ENCODE measurements at places on chromosomes 12 and 14. TPM values are rescaled to one million over a fixed set of nuclear protein-coding genes. Genes with fewer than 3 reads are reported as not detected.

LGR5 gene
- total RNA-seq, result under 0.01 TPM

CBLN3 gene
- total RNA-seq, result 3.2 TPM

PPP1CC gene
- total RNA-seq, result 139 TPM

LALBA gene
- total RNA-seq, result not detected

GRCh38 chr12:115817389-115817788 lies 460.1 kb downstream of the MED13L start:
- no peak for DNase-seq
- H3K27ac ChIP-seq, result no peak overlapping the region
- H3K27me3 ChIP-seq, result no peaks in the 10 kb centered on the region
- H3K4me1 ChIP-seq, result no peaks in the 10 kb centered on the region

DNA sequence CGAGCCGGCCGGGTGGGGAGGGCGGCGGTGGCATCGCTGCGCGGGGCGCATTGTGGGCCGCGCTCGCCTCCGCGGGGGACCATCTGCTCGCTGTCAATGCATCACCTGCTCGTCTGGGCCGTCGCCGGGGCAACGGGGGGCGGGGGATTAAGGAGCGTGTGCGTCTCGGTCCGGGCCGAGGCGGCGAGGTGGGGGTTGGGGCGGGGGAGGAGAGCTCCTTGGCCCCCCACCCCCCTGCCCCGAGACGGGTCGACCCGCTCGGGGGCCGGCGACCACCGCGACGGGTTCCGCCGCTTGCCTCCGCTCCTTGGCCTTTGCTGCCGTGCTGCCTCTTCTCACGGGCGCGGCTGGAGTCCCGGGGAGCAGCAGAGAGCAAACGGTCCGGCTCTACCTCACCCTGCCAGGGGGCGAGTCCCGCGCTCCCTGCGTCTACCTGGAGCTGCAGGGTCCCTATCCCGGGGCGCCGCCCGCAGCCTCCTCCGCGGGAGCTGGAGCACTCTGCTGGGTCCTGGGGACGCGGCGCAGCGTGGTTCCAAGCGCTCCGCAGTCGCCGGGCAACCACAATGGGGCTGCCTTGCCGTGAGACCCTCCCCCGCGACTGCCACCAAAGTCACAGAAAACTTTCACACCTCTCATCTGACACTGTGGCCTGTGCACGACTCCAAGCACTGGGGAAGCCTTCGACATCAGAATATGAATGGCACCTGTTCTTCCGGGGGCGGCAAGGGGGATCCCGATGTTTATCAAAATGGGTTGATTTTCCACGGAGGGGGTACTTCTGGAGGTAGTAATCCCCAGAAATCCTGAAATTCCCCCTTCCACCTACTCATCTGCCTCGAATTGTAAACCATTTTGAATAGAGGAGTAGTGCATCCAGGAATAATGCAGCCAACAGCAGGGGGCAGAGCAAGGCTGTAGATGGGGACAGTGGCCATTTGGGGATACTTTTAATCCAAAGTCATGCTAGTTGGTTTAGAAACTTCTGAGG lies at the start of gene C12orf42:
C12orf42 (minus strand) TSS at position 500 of the 988 bp plus-strand sequence. CDS start 17,542 bp downstream, outside the sequence.
- H3K4me3 ChIP-seq, result no peak within 1 kb of the TSS
- no peaks in the 10 kb centered on the region for H3K36me3 ChIP-seq
- H3K4me1 ChIP-seq, result no peaks in the 10 kb centered on the region
- peak; percentile 27 for DNase-seq

GRCh38 chr14:70045844-70046535 lies 142.8 kb downstream of the SLC8A3 start:
- DNase-seq, result no peak
- no peaks in the 10 kb centered on the region for H3K4me1 ChIP-seq
- H3K4me3 ChIP-seq, result no peak overlapping the region
- H3K27me3 ChIP-seq, result no peaks in the 10 kb centered on the region

PMCH gene
- not detected for total RNA-seq

DNA sequence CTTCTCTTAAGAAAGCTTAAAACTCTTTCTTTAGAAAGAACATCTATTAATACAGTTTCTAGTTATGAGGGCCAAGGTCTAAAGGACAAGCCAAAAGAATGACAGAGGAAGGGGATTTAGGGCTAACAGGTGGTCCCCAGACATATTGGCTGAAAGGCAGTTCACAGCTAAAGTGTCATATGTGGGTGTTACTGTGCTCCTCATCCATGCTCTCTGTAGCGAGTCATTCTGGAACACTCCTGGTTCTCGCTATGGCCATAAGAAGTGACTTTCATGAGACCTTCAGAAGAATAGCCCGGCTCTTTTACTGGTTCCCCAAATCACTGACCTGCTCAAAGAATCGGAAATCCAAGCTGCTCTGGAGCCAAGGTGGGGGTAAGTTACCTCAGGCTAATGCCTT lies 55.0 kb downstream of the TBK1 start:
- peak overlapping the region; percentile 30 for H3K27ac ChIP-seq
- H3K36me3 ChIP-seq, result no peaks in the 10 kb centered on the region
- no peak overlapping the region for H3K4me3 ChIP-seq
- no peaks in the 10 kb centered on the region for H3K27me3 ChIP-seq
- DNase-seq, result no peak

NYNRIN gene
- total RNA-seq, result 11.2 TPM

- peak overlapping the region; percentile 73 for H3K4me3 ChIP-seq
- H3K36me3 ChIP-seq, result no peaks in the 10 kb centered on the region
- no peaks in the 10 kb centered on the region for H3K27me3 ChIP-seq
- no peak for DNase-seq
These were observed 1.0 kb downstream of the FGFR1OP2 start for GRCh38 chr12:26939192-26939832.

GALC gene
- total RNA-seq, result 40.2 TPM

DNA sequence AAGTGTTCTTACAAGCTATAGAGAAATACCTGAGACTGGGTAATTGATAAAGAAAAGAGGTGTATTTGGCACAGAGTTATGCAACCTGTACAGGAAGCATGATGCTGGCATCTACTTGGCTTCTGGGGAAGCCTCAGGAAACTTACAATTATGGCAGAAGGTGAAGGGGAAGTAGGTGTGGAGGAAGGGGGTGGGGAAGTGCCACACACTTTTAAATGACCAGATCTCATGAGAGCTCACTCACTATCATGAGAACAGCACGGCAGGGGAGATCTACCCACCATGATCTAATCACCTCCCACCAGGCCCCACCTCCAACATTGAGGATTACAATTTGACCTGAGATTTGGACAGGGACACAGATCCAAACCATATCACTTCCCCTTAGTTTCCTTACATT lies 32.8 kb downstream of the TSHR start:
- no peaks in the 10 kb centered on the region for H3K36me3 ChIP-seq
- H3K4me3 ChIP-seq, result no peak overlapping the region
- no peak overlapping the region for H3K27ac ChIP-seq
- no peaks in the 10 kb centered on the region for H3K4me1 ChIP-seq
- H3K27me3 ChIP-seq, result no peaks in the 10 kb centered on the region

DNA sequence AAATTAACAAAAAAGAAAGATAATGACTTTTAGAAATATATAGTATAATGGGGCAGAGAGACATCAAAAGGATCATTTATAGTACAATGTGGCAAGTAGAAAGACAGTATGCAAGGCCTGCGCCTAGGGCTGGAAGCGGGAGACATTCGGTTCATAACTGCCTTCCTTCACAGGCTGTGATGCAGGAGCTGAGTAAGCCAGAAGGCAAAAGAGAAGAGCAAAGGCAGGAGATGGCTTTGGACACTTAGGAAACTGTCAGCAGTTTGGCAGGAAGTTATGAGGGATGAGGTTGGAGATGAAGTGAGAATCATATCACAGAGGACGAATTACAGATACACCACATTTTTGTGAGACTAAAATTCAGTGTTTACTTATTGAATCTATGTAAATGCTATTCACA lies 97.8 kb downstream of the EPS8 start:
- H3K4me1 ChIP-seq, result no peaks in the 10 kb centered on the region
- H3K27ac ChIP-seq, result peak overlapping the region; percentile 56
- no peak overlapping the region for H3K4me3 ChIP-seq
- no peaks in the 10 kb centered on the region for H3K36me3 ChIP-seq

DNA sequence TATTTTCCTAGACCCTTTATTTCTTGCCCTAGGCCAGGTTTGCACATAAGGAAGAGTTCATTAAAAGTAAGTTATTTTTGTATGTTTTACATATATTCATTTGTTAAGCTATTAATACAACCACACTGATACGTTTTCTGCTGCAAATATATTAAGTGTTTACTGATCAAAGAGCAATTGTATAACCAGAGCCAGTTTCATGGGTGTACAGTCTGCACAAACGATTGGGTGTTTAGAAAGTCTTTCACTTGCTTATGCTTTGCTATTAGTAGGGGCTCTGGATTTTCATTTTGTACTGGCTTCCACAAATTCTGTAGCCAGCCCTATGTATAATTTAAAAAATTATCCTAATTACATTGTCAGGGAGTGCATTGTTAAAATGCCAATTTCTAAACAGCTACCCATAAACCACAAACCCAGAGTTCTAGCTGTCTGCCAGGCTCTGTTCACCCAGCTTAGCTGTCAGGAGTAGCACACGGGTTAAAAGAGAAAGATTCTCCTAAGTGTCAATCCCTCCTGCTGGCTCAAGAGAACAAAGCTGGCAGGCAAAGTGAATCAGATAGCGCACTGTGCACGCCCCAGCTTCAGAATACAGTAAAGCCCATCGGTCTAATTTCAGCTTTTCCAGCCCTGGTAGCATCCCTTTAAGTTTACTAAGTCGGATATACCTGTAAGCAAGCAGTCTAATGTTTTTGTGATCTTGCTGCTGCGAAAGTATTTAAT lies 151.0 kb upstream of the LMO3 start:
- H3K4me3 ChIP-seq, result no peak overlapping the region
- DNase-seq, result no peak
- H3K36me3 ChIP-seq, result no peaks in the 10 kb centered on the region
- no peaks in the 10 kb centered on the region for H3K4me1 ChIP-seq

DNA sequence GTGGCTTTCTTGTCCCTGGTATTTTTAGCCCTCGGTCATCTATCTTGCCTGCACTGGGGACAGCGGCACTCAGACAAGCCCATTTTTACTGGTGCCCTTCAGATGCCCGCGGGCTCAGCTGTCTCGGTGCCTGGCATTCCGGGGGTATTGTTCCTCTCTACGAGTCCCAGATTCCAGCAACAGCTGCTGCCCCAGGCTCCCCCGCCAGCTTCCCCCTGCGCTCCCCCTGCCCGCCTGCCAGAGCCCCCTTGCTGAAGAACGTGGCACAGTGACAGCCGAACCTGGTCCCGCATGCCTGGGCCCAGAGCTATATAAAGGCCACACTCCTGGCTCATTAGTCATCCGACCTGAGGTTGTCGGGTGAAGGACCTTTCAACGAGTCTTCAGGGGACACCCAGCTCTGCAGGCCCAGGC lies 10.9 kb upstream of the MYL2 start:
- no peak for DNase-seq
- no peak overlapping the region for H3K4me3 ChIP-seq
- H3K27ac ChIP-seq, result no peak overlapping the region
- no peaks in the 10 kb centered on the region for H3K36me3 ChIP-seq
- H3K27me3 ChIP-seq, result no peaks in the 10 kb centered on the region
- no peaks in the 10 kb centered on the region for H3K4me1 ChIP-seq

DNA sequence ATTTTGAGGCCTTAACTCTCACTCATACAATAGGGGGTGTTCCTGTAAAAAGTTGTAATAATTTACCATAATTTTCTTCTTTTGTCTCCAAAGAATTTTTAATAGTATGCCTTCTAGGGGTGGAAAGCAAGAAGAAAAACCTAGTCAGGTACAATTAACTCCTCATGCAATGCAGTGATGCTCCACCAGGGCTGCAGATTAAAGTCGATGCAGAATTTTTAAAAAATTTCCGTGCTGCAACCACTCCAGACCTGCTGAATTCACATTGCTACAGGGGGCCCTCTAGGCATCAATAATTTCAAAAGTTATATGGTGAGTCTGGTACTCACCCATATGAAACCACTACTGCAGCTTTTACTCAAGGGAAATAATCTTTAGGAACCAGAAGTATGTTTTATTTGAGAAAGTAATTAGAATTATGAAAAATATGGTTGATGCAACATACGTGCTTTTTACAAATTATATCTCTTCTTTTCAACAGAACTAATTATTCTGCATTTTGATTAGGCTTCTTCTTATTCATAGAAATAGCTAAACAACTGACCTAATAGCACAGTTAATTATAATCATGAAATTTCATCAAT lies 353.2 kb downstream of the BCAT1 start:
- H3K36me3 ChIP-seq, result no peaks in the 10 kb centered on the region
- no peaks in the 10 kb centered on the region for H3K4me1 ChIP-seq
- no peak overlapping the region for H3K27ac ChIP-seq
- H3K4me3 ChIP-seq, result no peak overlapping the region
- no peaks in the 10 kb centered on the region for H3K27me3 ChIP-seq

- H3K36me3 ChIP-seq, result no peaks in the 10 kb centered on the region
- H3K4me3 ChIP-seq, result no peak overlapping the region
- no peaks in the 10 kb centered on the region for H3K4me1 ChIP-seq
- H3K27ac ChIP-seq, result no peak overlapping the region
These were observed 8.4 kb upstream of the CIT start for GRCh38 chr12:119885549-119885948.

DNA sequence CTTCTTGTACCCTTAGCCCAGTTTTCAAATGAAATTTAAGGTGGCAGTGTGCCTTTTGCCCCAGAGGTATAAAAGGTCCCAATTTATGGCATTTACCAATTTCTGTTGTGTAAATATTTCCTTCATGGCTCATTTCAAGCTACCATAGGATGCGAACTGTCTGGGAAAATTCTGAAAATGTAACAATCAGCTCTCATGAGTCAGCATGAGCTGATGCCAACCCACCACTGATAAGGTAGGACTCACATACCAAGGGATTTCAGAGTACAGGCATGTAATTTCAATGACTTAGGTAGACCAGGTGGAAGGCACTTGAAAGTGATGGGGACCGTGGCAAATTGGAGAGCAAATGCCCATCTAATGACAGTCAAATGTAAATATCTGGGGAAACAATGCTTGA lies 169.5 kb downstream of the TTC8 start:
- H3K36me3 ChIP-seq, result no peaks in the 10 kb centered on the region
- DNase-seq, result no peak
- no peaks in the 10 kb centered on the region for H3K27me3 ChIP-seq
- H3K27ac ChIP-seq, result no peak overlapping the region
- H3K4me3 ChIP-seq, result no peak overlapping the region
- no peaks in the 10 kb centered on the region for H3K4me1 ChIP-seq

DNA sequence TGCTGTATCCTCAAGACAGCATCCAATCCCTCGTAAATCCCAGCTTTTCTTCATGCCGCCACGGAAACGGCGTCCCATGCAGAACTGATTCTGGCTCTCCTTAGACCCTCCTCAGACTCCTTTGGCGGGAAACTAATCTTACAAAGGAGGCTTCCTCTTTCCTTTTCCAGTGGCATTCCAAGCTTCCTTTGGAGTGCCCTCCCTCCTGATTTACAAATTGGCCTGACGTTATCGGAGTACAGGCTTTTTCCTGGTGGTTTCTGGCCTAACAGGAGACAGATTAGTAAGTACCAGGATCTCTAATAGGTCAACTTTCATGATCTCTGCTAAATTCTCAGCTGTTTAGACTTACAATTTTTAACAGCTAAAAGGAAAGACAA lies 1.3 kb upstream of the ZDHHC17 start:
- peaks cover 8% of the 10 kb centered on the region for H3K4me1 ChIP-seq
- H3K27me3 ChIP-seq, result no peaks in the 10 kb centered on the region
- peak overlapping the region; percentile 94 for H3K4me3 ChIP-seq
- H3K36me3 ChIP-seq, result no peaks in the 10 kb centered on the region
- H3K27ac ChIP-seq, result peak overlapping the region; percentile 96

CCDC60 gene
- not detected for total RNA-seq

ESPL1 gene
- total RNA-seq, result 4.5 TPM

GRCh38 chr12:56804169-56804568 lies 41.0 kb downstream of the HSD17B6 start:
- no peak overlapping the region for H3K4me3 ChIP-seq
- no peak for DNase-seq
- H3K36me3 ChIP-seq, result no peaks in the 10 kb centered on the region
- H3K4me1 ChIP-seq, result no peaks in the 10 kb centered on the region
